HCEC 1CT (cell line): ENCODE measurements at places on chromosomes 2 and 18.

DNA sequence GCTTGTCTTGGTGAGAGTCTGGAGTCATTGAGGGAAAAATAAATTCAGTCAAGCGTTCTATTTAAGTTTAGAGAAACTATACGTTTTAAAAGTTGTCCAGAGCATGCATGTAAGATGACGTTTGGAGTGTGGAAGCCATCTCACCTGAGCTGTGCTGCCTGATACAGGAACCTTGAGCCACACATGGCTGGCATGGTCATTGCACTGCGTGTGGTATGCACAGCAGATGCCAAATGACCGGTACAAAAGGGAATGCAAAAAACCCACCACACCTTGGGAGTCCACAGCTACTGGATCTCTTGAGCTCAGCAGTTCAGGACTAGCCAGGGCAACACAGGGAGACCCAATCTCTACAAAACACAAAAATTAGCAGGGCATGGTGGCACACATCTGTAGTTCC lies 4.3 kb downstream of the MZT2B start:
- no peak for DNase-seq

GRCh38 chr18:35611518-35611917 lies 30.0 kb downstream of the GALNT1 start:
- DNase-seq, result no peak

GRCh38 chr2:26534865-26535662 lies 57.1 kb upstream of the OTOF start:
- DNase-seq, result no peak

DNA sequence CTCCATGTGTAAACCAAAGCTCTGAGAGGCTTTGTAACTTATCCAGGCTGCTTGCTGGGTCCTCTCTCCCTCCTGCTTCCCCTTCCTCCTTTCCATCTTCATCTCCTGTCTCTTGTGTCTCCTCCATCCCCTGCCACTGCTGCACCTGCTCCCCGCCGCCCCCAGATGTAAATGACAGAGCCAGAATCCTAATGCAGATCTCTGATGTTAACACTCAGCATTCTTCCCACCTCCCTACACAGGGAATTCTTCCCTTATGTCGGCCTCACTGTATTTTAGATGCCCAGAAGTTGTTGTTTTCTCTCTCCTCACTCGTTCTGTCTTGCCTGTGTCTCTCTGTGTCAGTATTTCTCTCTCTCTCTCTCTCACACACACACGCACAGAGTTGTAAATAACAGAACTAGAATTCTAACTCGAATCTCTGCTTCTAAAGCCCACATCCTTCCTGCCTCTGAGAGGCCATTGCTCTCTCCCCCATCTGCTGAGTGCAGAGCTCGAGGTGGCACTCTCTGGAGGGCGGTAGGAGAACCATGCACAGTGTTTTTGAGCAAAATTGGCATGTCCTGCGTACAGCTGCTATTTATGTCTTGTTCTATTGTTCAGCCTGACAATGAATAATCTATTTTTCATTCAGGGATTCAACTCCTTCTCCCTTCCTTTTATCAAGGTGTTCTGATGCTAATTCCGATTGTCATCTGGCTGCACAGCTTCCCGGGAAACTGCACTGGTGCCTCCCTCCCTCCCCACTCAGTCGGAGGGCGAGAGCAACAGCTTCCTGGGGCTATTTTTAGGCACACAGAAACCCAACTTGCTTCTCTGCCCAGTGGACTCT lies 219.9 kb downstream of the SH3RF3 start:
- DNase-seq, result no peak

DNA sequence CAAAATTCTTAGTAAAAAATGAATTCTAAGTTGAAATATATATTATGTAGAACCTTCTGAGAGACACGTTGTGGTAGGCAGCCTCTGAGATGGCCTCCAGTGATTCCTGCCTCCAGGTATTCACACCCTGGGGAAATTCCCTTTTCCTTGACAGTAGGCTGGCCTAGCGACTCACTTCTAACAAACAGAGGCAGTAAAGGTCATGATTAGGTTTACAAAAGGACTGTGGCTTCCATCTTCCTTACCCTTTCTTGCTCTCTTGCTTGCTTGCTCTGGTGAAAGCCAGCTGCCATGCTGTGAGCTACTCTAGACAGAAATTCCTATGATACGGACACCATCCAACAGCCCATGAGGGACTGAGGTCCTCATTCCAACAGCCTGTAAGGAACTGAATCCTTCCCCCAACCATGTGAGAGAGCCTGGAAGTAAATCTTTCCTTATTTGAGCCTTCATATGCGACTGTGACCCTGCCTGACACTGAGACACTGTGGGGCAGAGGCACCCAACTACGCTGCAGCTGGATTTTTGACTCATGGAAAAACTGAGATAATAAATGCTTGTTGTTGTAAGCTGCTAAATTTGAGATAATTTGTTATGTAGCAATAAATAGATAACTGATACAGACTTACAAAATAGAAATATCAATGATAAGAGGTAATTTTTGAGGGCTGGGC lies 32.7 kb upstream of the SERTAD2 start:
- DNase-seq, result no peak

DNA sequence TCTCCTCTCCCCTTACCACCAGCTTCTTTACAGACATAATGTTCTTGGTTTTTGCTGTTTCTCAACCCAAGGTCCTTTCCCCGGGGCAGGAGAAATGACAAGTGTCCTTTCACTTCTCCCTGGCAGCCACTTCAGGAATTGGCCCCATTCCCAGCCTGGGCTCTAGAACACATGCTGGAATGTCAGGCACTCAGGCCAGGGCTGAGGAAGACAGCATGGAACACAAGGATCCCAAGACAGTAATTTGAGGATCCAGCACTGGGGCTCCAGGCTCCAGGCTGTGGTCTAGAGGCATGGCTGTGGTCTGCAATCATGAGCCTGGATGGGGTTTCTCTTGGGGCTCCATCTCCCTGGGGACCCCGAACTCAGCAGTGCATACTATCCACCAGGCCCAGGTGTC lies 201.4 kb downstream of the CELF4 start:
- DNase-seq, result no peak

GRCh38 chr18:56509656-56510055 lies 128.7 kb downstream of the TXNL1 start:
- DNase-seq, result no peak

DNA sequence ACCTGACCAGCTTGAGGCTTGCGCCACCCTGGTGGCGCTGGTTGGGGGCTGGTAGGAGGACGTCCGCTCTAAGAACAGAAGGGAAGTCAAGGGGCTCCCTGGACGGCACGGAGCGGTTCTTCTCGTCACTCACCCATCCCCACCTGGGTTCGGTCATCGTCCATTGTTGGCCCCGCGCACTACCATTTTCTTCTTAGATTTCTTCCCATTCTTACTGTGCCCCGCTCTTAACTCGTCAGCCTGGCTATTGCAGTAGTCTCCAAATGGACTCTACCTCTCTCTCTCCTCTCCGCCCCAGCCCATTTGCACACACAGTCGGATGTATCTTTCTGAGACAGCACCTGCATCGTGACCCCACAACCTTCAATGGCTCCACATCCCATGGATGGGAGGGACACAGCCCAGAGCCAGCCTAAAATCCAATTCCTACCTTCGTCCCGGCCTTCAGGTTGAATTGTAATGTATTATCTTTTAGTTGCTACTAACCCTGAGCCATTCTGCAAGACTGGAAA lies 814 bp upstream of the RAB1A start:
- peak; percentile 65 for DNase-seq

DNA sequence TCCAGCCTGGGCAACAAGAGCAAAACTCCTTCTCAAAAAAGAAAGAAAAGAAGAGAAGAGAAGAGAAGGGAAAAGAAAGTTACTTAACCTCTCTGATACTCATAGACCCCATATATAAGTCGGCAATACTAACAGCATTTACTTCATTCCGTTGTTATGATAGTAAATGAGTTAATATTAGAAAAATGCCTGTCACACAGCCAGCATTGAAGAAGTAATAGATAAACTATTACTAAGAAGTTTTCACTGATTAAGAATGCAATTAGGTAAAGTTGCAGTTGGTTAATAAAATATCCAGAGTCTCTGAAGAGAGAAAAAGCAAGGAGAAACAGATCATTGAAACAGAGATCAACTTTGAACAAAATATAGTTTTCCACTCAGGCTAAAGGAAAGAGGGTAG lies 161.3 kb upstream of the UBE2E3 start:
- DNase-seq, result no peak

- DNase-seq, result no peak
These were observed 414.4 kb upstream of the ETAA1 start for GRCh38 chr2:66982766-66983165.

- DNase-seq, result no peak
These were observed 57.0 kb upstream of the CHMP1B start for GRCh38 chr18:11794195-11794594.

GRCh38 chr2:169964740-169965139 lies 137.5 kb downstream of the UBR3 start:
- no peak for DNase-seq

- no peak for DNase-seq
These were observed 12.2 kb downstream of the ZFP36L2 start for GRCh38 chr2:43214253-43214652.

GRCh38 chr2:228916416-228917090 lies 354.5 kb downstream of the PID1 start:
- DNase-seq, result no peak

DNA sequence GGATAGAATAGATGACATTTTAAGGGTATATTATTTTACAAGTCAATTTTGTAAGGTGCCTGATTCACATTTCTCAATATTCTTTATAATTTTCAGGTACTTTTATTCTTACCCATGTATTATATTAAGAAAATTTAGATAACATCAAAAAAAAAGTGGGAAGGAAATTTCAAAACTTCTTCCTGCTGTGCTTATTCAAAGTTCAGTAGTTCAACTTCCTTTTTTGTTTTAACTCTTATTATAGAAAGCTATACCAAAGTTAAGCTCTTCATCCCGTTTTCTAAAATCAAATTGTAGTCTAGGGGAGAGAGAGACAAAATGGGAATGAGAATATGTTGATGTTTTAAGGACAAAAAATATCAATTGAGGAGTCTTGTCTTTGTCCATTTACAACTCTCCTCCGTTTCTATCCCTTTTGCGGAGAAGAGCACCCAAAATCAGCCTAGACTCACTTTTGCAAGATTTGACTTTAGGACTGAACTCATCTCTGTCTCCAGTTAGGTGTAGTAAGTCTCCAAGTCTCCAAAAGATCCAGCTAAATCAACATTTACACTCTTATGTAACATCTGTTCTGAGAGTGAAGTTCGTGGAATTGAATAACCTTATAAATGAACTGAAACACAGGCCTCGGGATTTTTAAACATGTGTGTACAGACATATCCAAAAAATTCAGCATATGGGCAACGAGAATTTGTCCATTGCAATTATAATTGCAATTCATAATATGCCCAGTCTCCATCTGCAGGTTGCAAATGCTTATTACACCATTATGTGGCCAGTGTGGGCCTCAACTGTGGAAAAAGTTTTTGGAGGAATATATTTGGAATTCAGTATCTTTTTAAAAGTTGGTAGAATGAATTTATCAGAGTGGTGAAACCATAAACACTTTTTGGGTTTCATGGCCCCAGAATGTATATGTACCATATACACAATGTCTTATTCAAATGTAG lies 23.9 kb downstream of the FAM124B start:
- no peak for DNase-seq

GRCh38 chr2:194559964-194560363 lies 1097.1 kb upstream of the SLC39A10 start:
- DNase-seq, result no peak

GRCh38 chr18:23069481-23069880 lies 65.8 kb upstream of the CABLES1 start:
- DNase-seq, result no peak

DNA sequence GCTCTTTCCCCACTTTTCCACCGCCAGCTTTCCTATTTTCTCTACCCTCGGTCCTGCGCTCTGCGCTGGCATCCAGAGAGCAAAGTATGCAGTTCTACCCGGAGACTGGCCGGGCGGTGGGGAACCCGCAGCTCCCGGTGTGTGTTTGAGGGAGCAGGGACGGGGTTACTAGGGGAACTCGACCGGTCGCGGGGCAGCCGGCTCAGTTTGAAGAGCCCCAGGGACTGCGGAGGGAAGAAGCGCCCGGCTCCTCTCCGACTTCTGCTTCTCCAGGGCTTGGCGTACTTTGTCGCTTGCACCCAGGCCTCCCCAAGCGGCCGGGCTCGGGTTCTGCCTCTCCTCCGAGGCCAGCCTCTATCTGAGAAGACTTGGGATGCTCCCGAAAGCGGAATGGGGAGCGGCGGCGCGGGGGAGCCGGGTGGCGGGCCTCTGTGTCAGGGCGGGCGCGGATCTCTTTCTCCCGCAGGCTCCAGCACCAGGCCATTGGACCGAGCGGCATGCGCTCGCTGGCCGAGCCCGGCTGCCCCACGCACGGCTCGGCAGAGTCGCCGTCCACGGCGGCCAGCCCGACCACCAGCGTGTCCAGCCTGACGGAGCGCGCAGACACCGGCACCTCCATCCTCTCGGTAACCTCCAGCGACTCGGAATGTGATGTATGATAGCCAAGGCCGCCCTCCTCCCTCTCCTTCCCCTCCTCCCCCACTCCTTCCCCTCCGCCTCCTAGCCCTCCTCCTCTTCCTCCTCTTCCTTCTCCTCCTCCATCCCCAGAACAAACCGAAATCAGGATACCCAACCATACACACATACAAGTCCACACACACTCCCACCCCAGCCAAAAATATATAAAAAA lies 2.8 kb downstream of the SIX3 start:
- no peak for DNase-seq

- peak; percentile 69 for DNase-seq
These were observed 10.6 kb downstream of the DNAJB2 start for GRCh38 chr2:219289537-219290361.

DNA sequence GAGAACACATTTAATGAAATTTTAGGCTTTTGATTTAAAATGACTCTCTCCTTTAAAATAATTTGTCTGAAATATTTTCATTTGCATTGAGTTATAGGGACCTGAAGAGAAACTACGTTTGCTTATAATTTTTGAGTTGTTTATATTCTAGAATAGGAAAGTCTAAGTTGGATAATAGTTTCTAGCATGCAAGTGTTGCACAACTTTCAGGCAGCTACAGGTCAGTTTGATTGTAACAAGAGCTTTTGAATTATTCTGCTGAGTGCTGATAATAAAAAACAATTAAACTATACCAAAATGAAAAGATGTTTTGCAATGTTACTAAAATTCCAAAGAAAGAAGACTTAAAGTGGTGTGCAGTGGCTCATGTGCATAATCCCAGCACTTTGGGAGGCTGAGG lies 71.0 kb downstream of the PDE1A start:
- DNase-seq, result no peak

DNA sequence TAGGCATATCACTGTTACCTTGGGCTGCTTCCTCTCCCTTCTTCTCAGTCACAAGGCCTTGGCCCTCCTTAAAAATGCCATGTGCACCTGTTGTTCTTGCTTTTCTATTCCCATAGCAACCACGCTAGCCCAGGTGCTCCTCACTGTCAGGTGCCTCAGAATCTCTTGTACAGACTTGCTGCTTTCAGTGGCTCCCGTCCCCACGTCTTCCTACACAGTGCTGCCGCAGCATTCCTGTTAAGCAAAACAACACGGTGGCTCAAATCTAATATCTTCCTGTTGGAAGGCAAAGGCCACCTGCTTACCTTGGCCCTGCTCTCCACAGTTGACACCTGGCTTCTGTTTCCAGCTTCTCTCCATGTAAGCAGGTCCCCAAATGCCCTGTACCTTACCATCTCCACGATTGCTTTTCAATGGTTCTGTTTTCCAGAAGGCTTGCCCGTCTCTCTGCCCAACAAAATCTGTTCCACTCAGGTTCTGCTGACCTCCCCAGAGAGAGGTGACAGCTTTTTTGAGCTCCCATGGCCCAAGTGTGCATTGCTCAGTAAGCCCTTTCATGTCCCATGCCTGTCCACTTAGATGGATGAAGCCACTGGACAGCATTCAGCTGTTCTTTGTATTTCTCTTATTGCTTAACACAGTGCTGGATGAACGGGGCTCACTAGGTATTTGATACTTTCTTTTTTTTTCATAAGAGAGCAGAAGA lies 240.4 kb downstream of the PRKCE start:
- DNase-seq, result no peak

GRCh38 chr2:69034845-69035244 lies 21.9 kb downstream of the ANTXR1 start:
- DNase-seq, result no peak
